ENCODE measurements at places on chromosomes 7 and 10.

DNA sequence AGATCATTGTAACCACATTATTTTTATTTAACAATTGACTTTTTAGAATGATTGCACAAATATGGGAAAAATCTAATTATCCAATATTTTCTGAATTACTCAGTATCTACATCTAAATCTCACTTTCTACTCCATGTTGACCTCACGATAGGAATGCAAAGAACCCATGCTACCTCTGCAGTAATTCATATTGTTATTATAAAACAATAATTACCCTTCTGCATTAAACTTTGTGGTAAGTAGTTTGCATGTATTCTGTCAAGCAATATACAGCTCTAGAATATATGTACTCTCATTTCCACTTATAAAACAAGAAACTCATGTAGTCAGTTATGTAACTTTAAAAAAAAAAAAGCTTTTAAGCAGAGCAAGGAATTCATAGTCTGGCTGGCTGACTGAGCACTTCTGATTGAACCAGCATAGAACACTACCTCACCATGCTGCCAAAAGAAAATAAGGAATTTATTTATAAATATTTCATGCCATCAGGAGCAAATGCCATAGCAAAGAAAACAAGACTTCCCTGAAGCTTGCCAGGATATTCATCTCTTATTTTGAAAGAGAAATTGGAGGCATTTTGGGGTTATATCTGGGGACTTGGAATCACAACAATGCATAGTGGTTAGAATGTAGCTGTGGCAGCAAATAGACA lies 895.7 kb downstream of the XPNPEP1 start:
- DNase-seq = no peak

DNA sequence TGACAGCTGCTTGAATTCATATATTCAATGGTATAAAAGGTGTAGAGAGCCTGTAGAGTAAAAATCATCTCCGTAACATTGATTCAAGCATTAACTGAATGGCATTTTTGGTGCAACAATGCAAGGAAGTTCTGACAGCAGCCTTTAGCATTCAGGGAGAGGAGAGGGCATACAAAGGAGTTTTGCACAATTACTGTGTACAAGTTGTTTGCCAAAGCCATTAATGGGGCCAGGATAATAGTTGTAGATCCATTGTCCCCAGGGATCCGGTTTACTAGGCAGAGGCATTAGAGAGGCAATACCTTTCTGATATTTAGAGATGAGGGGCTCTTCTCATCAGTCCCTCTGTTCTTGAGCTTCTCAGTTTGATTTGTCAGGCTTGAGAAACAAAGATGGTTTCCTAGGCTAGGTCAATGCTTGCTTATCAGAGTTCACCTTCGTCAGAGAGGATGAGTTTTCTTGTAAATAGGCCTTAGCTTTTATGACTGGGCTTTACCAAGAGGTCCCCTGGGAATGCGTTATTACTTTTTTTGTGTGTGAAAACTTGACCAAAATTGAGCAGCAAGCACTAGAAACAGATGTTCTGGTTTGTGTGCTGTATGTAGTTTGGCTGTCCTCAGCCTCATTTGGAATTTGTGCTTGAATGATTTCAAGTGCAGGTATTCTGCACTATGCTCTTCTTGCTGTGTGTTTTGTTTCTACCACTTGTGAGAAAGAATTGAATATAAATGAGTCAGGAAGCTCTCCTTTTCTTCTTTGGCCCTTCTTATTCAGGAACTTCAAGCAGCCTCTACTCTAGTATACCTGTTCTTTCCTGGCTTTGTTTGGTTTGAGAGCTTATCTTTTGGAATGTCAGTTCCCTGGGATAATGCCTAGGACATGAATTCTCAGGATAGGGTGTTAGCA lies 32.0 kb downstream of the SND1 start:
- no peak for DNase-seq

DNA sequence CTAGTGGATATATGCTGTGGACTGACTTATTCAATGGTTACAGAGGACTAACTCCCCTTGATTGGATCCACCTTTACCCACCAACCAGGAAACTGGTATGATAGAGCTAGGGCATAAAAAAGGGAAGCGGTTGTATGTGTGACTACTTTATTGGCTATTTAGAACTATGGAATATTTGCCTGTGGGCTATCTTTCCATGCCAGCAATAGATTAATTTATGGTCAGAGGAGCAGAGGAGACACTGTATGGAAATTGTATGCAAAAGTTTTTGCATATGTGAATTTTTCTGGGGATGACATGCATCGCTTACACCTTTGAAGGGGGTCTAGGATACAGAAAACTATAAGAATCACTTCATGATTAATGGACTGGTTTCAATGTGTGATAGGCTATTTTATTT lies 105.7 kb downstream of the LHFPL3 start:
- no peak for DNase-seq

GRCh38 chr7:78279032-78279431 lies 480.5 kb downstream of the PHTF2 start:
- no peak for DNase-seq

DNA sequence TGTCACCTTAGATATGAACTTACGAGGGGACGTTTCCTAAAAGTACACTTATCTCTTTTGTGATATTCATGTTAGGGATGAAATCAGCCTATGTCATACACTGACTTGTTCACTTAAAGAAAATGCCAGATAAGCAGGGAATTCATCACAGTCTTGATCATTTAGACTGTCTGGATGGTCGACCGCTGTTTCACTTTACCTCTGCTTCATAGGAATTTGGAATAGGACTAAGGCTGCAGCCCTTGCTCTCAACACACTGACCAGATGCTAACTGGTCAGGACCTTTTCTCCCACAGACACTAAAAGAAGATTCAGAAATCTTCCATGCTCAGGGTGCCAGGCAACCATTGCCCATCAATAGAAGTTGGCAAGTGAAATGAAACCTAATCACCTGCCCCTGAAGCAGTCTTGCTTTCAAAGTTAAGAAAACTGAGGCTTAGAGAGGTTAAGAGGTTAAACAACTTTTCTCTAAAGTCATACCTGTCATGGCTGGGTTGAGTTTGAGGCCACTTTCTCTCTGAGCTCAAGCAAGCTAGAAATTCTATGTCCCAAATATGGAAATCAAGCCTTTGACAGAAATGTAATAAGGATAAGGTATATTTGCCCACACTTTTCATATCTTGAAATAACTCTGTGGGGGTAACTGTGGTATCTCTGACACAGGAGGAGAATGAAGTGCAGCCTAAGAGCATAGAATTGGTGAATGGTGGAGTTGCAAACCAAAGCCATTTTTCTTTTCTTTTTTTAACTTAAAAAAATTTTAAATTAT lies 77.1 kb downstream of the MAP3K8 start:
- no peak for DNase-seq

DNA sequence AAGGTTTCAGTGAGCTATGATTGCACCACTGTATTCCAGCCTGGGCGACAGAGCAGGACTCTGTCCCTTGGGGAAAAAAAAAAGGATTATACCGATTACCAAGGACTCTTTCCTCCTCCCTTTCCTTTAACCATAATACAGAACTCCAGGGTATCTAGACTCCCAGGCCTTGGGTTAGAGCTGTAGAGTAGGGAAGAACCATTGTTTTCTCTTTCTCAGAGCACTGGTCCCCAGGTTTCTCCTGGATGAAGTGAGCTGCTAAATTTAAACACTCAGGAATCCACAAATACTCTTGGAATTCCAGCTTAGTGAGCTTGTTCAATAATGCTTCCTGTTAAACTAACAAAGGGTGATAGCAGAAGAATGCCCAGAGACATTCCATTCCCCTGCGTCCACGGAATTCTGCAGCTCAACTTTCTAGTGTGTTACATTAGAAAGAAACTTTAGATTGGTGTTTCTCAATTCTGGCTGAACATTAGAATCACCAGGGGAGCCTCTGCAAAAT lies 14.6 kb upstream of the RPEL1 start:
- DNase-seq = no peak

DNA sequence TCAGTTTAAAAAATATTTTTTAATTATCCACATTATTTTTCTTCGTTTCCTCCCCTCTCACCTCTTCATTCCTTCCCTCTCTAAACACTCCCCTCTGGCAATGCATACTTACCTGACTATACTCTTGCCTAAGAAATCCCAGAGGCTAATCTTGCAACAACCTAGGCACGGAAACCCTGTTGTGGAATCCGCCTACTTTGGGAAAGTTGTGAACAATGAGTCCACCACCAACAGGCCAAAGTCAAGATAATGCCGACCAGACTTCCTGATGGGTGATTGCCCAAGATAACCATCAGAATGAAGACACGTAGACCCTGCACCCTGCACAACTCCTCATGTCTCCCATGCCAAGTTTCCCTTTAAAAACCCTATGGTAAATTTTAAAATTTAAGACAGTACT lies 521.5 kb downstream of the KIF20B start:
- DNase-seq = no peak

DNA sequence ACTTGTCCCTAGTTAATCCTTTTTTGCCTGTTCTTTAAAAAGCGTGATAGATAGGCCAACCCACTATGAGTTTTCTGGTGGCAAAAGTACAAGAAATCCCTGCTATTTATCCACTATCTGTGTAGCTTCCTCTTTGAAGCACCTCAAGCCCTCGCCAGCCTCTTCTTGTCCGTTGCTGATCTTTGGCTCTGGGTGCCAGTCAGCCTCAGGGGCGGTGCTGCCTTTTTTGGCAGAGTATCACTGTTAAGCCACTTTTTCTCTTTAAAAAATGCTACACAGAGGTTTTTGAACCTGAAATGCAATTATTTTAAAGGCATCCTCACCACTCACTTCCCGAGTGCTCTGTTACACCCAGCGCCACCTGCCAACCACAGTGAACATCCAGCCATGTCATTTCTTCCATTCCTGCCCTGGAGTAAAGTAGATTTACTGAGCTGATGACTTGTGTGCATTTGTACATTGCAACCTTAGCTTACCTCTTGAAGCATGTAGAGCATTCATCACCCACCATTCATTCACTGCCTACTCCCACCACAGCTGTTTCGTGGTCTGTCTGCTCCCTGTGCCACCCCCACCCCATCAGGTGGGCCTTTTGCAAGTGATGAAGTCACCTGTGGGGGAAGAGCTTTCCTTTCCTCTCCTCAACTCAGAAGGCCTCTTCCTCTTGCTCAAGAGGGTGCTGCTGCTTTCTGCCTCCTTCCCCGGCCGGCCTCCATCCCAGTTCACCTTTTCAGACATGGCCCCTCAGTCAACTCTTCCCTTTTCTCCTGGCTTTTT lies 414.2 kb upstream of the GALNT17 start:
- DNase-seq = no peak

DNA sequence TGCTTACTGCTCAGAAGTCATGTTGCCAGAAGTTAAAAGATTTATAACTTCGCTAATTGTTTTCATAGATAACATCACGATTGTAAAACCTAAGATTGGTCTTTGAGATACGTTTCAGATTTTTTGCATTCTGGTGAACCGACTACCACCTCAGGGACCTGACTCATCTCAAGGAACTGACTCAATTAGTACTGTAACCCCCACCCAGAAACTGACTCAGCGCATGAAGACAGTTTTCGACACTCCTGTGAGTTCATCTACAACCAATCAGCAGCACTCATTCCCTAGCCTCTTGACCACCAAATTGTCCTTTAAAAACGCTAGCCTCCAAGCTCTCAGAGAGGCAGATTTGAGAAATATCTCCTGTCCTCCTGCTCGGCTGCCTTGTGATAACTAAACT lies 72.3 kb downstream of the ELMO1 start:
- no peak for DNase-seq

DNA sequence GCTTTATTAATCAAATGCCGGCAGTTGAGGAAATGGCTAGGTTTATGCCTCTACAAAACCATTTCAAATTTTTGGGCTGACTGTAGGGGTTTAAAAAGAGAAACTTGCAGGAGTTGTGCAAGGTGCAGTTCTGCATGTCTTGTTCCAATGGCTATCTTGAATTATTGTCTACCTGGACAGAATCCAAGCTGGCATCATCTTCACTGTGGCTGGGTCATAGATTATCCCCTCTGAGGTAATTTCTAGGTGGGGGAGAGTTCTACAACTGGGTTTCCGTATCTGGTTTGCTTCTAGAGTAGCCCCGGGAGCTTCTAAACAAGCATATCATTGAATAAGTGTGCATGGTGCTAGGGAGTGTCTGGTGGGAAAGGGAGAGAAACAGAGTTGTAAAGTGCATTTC lies 16.9 kb downstream of the BET1 start:
- DNase-seq = no peak

GRCh38 chr7:25384788-25385505 lies 156.7 kb upstream of the NPVF start:
- DNase-seq = no peak

DNA sequence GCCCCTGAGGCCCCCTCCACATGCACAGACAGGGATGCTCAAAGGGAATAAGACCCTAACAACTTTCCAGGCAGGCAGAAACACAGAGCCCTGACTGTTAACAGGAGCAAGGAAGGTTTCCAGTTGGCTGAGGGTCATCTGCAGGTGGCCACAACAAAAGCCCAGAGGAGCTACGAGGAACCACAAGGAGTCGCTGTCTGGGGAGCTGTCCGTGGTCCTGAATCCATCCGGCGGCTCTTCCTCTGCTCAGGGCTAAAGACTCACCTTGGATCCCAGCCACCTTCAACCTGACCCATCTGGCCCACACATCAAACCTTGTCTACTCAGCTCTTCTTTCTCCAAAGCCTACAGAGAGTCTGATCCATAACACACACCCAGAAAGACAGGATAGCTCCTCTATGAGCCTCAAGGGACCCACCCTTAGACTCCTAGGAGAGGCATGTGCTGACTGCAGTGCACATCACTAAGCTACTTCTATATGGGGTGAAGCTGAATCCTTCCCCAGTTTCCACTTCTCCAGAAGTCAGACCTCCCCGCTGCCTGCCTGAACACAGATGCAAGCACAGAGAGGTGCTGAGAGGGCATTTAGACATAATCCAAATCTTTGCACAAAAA lies 104.0 kb downstream of the SLIT1 start:
- DNase-seq = peak; percentile 30

DNA sequence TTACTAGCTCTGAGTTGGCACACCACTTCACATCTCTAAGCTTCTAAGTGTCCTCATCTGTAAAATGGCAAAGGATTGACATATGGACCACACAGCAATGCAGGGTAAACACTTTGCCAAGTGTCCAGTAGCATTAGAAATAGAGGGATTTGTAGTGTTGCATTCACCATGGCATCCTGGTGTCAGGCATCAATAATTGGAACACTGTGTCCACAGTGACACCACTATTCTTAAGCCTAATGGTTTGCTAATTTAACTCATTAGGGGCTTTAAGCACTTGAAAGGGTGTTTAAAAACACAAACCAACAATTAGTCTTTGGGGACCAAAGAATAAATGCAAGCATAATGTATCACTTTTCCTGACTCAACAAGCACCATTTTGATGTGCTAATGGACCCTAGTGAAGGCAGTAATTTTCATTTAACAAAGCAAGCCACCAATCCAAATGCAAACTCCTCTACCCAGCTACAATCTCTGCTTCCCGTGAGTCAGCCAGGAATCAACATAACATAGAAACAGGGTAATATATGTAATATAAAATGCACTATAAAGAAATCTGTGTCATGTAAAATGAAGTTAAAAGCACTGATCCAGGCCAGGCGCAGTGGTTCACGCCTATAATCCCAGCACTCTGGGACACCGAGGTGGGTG lies 75.9 kb downstream of the FAM204A start:
- no peak for DNase-seq

- no peak for DNase-seq
These were observed 68.7 kb downstream of the EGFR start for GRCh38 chr7:55087521-55087961.

- no peak for DNase-seq
These were observed 205.9 kb upstream of the SEMA3D start for GRCh38 chr7:85392789-85393188.

GRCh38 chr10:5068274-5068984 lies 25.8 kb upstream of the AKR1C3 start:
- no peak for DNase-seq

All from CD4-positive, alpha-beta T cell treated with Interleukin-4 for 1 hour (primary cell).